ENCODE measurements at places on chromosomes 13 and 19.

DNA sequence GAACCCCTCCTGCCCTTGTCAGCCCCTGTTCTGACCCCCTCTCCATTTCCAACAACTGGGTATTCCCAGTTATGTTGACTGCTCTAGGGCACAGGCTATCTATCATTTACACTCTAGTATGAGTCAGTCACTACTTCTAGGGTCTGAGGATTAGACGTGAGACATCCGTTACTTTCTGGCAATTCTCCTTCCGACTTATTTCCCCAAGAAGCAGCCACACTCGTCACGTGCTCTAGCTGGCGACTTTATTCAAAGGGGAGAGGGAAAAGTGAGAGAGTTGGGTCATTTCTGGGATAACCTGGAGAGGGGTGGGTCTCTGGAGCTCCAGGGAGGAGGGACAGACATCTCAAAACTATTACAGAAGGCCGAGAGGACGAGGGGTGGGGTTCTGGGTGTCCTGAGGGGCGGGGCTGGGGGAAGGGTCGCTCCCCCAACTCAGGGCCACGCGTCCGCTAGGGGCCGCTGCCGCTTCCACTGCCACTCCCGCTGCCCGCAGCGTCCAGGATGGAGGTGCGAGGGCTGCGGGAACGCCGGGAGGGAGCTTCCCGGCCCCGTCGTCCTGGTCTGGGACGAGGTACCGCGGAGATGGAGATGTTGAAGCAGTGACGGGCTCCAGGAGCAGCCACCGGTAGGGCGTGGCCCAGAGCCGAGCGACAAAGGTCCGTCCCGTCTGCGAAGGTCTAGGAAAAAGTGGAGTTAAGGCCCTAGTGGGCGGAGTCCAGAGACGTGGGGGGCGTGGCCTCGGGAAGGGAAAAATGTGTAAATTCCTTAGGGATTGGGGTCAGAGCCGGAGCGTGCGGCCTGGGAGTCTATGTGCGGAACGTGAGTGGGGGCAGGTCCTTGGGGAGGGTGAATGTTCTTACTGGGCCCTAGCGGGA, 8.9 kb downstream of the RTBDN start:
- no peak for DNase-seq

DNA sequence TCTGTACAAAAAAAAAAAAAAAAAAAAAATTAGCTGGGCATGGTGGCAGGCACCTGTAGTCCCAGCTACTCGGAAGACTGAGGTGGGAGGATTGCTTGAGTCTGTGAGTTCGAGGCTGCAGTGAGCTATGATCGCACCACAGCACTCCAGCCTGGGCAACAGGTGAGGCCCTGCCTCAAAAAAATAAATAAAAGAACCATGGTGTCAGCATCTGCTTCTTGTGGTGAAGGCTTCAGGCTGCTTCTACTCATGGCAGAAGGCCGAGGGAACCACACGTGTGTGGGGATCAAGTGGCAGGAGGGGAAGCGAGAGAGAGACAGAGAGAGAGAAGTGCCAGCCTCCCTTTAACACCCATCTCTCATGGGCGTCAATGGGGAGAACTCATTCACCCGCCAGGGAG, 13.5 kb downstream of the BCL3 start:
- no peak for DNase-seq

GRCh38 chr19:17282488-17283125, 906 bp downstream of the ANKLE1 start:
- no peak for DNase-seq

DNA sequence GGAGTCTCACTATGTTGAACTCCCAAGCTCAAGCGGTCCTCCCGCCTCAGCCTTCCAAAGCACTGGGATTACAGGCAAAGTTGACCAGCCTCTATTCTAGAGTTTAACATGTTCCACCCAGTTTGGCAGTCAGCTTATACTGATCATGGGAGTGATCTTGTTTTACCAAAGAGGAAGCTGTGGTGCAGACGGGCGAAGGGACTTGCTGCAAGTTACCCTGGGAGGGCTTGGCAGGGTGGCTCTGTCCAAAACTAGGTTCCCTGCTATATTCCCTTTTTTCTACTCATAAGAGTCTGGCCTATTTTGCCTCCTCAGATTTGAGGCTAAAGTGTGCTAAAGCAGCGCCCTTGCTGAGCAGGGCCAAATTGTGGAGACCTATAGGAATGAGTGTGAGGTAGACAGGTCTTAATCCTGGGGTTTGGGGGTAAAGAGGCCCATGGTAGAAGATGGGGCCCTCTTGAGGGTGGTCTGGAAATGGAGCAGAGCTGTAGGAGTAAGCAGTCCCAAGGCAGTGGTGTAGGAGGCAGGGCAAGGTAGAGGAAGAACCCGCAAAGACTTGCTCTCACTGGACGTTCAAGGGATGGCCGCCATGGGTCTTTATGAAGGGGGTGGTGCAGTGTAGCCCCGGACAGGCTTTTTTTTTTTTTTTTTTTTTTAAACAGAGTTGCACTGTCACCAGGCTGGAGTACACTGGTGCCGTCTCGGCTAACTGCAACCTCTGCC, 3.3 kb downstream of the RPS19 start:
- DNase-seq = no peak

DNA sequence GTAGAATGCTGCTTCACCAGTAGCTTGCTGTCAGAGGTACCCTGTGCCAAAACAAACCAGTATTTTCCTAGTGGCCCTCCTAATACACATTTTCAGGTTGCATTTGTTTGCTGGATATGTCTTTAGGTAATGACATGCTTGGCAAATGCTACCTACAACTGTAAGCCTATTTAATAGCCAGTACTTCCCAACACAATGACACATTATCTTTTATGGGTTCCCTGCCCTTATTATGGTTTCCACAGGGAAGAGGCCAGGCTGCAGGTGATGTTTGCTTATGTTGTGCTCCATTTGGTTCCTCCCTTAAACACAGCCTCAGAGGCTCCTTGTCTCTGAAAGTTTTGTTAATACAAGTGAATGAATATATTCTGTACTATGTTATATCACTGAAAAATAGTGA, 24.7 kb downstream of the FRY start:
- DNase-seq = no peak

- DNase-seq = no peak
Measured at GRCh38 chr13:65638572-65639168, 1591.5 kb downstream of the PCDH9 start.

GRCh38 chr13:30895773-30896172, 10.3 kb upstream of the MEDAG start:
- DNase-seq = no peak

GRCh38 chr13:53098455-53098854, 69.8 kb downstream of the OLFM4 start:
- no peak for DNase-seq

DNA sequence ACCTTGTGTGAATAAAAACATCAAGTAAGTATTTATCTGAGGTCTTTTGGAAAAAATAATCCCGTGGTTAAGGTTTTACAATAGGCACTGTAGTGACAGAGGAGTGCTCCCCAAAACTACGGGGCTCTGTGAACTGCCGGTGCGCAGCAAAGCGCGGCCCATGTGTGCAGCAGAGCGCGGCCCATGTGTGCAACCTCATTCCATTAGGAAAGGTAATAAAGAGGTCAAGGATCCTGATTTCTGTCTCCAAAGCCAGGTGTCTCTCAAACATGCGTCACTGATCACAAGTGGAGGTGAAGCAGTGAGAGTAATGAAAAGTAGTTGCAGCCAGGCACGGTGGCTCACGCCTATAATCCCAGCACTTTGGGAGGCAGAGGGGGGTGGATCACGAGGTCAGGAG, 58.7 kb downstream of the MRPL57 start:
- DNase-seq = no peak

DNA sequence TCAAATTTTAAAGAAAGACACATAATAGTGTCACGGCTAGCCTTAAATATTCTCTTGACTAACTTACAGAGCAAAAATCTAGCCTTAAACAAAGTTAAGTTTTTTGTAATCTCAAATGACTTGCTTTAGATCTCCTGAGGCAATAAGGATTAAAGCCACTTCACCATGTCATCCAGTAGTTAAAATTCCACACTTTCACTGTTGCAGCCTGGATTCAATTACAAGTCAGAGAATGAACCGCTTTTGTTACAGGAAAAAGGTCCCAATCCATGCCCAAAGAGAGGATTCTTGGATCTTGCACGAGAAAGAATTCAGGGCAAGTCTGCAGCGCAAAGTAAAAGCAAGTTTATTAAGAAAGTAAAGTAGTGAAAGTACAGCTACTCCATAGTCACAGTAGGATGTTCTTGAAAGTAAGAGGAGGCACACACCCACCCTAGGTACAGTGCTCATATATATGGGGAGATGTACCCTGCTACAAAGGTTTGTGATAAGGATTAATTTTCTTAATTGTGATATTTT, 34.6 kb upstream of the CD177 start:
- no peak for DNase-seq

- no peak for DNase-seq
Measured at GRCh38 chr13:31286930-31287329, 87.2 kb downstream of the B3GLCT start.

DNA sequence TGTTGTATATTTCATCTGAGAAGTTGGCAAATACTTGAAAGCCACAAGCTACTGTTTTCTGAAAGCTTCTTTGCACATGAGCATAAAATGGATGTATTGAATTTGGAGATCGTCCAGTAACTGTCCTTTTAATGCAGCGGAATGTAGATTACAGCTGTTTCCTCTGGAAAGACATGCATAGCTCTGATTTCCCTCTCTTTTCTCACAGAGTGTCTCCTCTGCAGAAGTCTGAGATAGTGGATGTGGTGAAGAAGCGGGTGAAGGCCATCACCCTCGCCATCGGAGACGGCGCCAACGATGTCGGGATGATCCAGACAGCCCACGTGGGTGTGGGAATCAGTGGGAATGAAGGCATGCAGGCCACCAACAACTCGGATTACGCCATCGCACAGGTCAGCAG, 283.0 kb downstream of the SHISA2 start:
- no peak for DNase-seq

DNA sequence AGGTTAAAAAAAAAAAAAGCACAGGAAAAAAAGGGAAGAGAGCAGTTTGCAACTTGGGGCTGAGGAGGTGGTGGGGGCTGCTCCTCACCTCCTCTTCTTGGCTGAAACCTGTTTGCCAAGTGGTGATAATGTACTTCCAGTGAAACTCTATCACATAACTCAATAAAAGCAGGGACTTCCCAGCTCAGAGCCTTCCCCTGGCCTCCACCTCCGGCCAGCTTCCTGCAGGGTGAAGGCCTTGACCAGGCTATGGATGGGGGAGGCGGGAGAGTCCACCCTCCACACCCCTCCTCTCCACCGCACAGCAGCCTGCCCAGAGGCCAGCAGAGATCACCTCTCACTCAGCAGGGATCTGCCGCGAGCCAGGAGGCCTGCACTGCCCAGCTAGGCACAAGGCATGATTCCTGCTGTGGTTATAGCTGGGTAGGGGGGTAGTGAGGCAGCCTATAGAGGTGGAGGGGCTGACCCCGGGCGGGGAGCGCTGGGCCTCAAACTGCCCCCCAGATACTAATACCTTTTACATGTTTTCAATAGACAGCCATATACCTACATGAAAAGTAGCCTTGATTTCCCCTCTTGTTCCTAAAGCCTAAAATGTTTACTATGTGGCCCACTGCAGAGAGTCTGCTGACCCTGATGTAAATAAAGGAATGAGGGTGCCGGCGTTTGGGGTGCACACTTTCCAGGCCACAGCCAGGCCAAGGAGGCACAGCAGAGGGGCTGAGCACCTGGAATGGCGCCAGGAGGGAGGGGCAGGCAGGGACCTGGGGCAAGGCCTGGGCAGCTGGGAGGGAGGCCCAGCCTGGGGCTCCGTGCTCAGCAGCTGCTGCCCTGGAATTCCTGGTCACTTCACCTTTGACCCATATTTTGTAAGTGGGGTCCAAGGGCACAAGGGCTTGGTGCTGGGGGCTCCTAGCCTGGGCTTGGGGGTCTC, 10.3 kb downstream of the ZNF787 start:
- no peak for DNase-seq

- no peak for DNase-seq
Measured at GRCh38 chr19:48121909-48122371, 11.3 kb upstream of the PLA2G4C start.

Measured in cortex of kidney (tissue), 1 donor.